ENCODE measurements at places on chromosomes 5 and 9.

DNA sequence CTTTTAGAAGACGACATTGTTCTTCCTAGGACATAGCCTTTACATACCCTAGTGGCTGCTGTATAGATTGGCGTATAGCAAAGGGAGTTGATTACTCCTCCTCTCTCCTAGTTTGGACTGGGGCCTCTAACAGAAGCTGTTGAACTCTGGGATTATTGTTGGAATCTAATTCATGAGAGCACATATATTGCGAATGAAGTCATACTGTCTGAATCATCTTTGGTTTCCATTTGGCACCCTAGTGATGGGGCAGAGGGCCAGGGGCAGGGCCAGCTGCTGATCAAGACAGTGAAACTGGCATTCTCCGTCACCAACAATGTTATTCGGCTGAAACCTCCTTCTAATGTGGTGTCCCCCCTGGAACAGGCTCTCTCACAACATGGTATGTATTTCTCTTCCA is 40.3 kb downstream of the NUP188 start:
- DNase-seq: no peak

- no peak for DNase-seq
These were observed 98.1 kb downstream of the CDK5RAP2 start for GRCh38 chr9:120481846-120482245.

GRCh38 chr5:106873568-106873967 is 797.2 kb downstream of the EFNA5 start:
- no peak for DNase-seq

GRCh38 chr5:8349855-8350254 is 480.9 kb downstream of the MTRR start:
- no peak for DNase-seq
